Mesangial cell (primary cell): ENCODE measurements at places on chromosomes 6 and 20. TPM values are rescaled to one million over a fixed set of nuclear protein-coding genes. Genes with fewer than 3 reads are reported as not detected.

Gene TRAPPC3L
- total RNA-seq: not detected in 2 replicates

Gene EYS
- total RNA-seq: not detected in 2 replicates

Gene TMEM217
- 0.89 and 2.1 TPM in 2 replicates for total RNA-seq

Gene VSTM2L
- total RNA-seq: 2.0 and 5.5 TPM in 2 replicates

Gene TMC2
- not detected in 2 replicates for total RNA-seq

Gene PAK1IP1
- total RNA-seq: 7.0 and 17.1 TPM in 2 replicates

Gene CRISP2
- under 0.01 and 0.16 TPM in 2 replicates for total RNA-seq

Gene SLC13A3
- total RNA-seq: 2.4 and 4.1 TPM in 2 replicates

Gene ADNP
- 25.7 and 42.6 TPM in 2 replicates for total RNA-seq

Gene TUBB2B
- total RNA-seq: 95.3 and 95.6 TPM in 2 replicates

Gene NOTCH4
- 1.1 TPM in 2 replicates for total RNA-seq

Gene PMEPA1
- 74.0 and 109 TPM in 2 replicates for total RNA-seq

Gene DDO
- 0.16 and 0.25 TPM in 2 replicates for total RNA-seq

Gene GNMT
- not detected in 2 replicates for total RNA-seq

Gene SLC16A10
- total RNA-seq: 1.9 and 2.8 TPM in 2 replicates

Gene SSR1
- total RNA-seq: 28.9 and 42.4 TPM in 2 replicates

Gene SLC22A3
- 18.1 and 25.1 TPM in 2 replicates for total RNA-seq

Gene IL17A
- not detected in 2 replicates for total RNA-seq

Gene RRP36
- total RNA-seq: 46.6 and 114 TPM in 2 replicates

Gene RSPH9
- 0.16 and 0.89 TPM in 2 replicates for total RNA-seq

Gene SGK1
- total RNA-seq: 189 and 307 TPM in 2 replicates

Gene STK4
- 8.2 and 12.9 TPM in 2 replicates for total RNA-seq

Gene ARMH2
- not detected in 2 replicates for total RNA-seq

Gene CCDC170
- 0.33 and 0.76 TPM in 2 replicates for total RNA-seq

Gene HCRTR2
- not detected in 2 replicates for total RNA-seq

Gene FUT9
- 0.33 and 1.4 TPM in 2 replicates for total RNA-seq

Gene FOXQ1
- 0.38 TPM in 1 of 2 replicates, not detected in the other for total RNA-seq

Gene SH3BGRL2
- 6.7 and 7.0 TPM in 2 replicates for total RNA-seq

Gene ZC2HC1B
- not detected in 2 replicates for total RNA-seq

Gene NNAT
- total RNA-seq: 20.9 and 41.1 TPM in 2 replicates

Gene WASF1
- 9.5 and 18.6 TPM in 2 replicates for total RNA-seq

Gene NQO2
- 7.7 and 24.2 TPM in 2 replicates for total RNA-seq

Gene C20orf144
- not detected in 2 replicates for total RNA-seq
